ENCODE measurements at places on chromosomes 6 and 20.

- DNase-seq, result no peak
Measured at GRCh38 chr6:161503570-161503969, 229.7 kb upstream of the AGPAT4 start.

DNA sequence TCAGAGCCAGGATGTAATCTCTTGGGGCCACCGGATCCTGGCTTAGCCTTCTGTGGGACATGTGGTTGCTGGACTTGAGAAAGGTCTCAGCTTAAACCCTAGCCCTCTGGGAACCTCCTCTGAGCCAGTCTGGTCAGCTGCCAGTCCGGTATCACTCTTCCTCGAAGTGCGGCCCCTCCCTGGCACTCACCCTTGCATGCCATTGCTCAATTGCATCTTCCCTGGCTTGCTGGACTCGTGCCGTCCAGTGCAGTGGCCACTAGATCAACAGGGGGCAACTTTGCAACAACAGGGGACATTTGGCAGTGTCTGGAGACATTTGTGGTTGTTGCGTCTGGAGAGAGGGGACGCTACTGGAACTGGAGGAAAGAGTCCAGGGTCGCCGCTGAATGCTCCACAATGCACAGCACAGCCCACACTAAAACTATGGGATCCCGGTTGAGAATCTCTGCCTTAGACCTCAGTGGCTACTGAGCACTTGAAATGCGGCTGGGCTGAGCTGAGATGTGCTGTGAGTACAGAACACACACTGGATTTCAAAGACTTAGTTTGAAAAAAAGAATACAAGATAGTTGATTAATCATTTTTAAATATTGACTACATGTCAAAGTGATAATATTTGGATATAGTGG is 152.1 kb downstream of the TFAP2C start:
- no peak for DNase-seq

GRCh38 chr20:21433329-21433890 is 36.1 kb upstream of the NKX2-4 start:
- no peak for DNase-seq

DNA sequence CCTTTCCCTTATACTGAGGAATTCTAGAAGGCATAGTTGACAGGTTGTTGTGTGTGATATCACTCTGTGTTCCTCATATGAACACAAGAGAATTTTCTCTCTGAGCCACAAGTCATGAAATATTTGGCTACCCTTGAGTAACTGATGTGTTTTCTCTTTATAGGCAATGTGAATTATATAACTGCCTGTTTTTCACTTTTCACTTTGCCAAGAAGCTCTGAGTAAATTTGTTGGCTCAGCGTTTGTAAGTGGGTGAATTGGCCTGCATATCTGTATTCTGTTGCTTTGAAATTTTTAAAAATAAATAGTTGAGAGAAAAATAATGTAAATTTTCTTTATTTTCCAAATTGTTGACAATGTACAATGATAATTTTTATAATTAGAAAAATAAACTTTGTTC is 5.2 kb upstream of the BTBD9 start:
- DNase-seq, result no peak

GRCh38 chr20:33680686-33681085 is 5.5 kb downstream of the E2F1 start:
- DNase-seq, result no peak

DNA sequence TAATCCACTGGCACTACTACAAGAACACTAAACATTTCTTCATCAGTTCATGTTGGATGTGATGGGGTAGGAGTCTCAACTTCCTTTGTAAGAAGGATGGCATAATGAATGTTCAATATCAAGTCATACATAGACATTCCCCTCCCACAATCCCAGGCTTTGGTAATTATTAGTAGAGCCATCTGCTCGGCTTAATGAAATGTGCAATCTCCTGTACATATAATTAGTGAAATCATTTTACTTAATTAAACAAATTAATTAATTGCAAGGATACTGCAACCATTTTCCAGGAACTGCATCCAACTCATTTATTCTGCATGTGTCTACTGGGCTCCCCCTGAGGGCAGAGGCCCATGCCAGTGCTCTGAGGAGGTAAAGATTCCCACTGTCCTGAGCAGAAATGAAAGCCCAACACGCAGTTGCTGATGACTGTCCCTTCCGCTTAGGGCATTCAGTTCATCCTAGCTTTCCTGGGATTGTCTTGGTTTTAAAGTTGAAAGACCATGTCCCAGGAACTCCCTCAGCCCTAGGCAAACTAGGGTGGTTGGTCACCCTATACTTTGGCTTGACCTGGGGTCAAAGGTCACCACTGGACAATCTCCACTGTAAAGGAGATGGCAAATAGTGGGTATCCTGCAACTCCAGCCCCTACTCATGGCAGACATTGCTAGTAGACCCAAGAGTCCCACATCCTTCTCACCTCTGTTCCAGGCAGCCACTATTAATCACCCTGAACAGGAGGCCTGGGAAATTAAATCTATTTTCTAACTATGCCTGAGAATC is 109.8 kb downstream of the TRERF1 start:
- no peak for DNase-seq

DNA sequence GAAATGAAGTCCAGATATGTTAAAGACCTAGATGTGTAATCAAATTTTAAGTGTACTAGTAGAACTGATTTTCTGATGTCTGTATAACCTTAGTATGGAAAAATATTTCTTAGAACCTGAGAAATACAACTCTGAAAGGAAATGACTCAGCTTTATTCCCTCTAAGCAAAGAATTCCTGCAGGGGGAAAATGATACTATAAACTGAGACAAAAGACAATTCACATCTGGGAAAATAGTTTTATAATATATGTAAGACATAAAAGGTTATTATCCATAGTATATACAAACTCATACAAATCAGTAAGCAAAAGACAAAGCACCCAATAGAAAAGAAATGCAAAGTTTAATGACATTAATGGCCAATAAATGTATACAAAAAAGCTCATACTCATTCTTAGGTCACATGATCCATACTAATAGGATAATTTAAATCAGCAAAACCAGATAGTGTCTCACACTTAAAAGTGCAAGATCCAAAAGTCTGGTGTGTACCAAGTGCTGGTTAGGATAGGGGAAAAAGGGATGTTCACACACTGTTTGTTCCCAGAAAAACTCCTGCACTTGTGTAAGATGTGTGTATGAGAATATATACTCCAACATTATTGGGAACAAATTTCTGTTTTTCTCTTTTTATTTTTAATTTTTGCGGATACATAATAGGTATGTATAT is 22.6 kb downstream of the RNF217 start:
- no peak for DNase-seq

DNA sequence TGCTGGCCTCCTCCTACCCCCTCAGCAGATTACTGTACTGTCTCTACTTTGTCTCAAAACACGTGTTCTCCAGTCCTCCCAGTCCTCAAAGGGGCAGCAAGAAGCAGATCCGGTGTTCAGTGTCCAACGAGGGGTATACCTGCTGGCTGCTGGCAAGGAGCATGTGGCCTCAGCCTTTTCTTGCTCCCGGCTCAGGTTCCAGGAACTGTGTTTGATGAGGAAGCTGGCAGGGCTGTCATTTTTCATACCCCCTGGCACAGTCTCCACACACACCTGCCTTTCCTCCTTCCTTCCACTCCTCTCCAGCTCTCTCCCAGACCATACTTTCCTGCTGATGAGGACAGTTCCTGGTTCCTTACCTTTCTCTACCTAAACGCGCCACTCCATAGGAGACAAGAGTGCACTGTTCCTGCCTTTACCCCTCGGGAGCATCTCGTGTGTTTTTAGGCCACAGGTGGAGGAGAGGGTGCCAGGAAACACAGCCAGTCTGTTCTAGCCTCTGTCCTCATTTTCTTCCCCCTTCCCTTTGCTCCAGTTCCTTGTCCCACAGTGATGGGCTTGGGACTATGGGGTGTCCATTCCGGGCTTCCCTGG is 77.2 kb downstream of the SSR1 start:
- peak; percentile 97 for DNase-seq

Data from NCI-H2029 (cell line).